ENCODE measurements at places on chromosomes 1 and 21. TPM values are rescaled to one million over a fixed set of nuclear protein-coding genes. Genes with fewer than 3 reads are reported as not detected.

The AKT3 gene
- 12.6 TPM for total RNA-seq

The OR2L13 gene
- not detected for total RNA-seq

The BECN2 gene
- total RNA-seq, result not detected

The CHD1L gene
- total RNA-seq, result 34.5 TPM

The STUM gene
- 18.4 TPM for total RNA-seq

The PDZK1IP1 gene
- total RNA-seq, result 40.9 TPM

The CD160 gene
- total RNA-seq, result 1.6 TPM

DNA sequence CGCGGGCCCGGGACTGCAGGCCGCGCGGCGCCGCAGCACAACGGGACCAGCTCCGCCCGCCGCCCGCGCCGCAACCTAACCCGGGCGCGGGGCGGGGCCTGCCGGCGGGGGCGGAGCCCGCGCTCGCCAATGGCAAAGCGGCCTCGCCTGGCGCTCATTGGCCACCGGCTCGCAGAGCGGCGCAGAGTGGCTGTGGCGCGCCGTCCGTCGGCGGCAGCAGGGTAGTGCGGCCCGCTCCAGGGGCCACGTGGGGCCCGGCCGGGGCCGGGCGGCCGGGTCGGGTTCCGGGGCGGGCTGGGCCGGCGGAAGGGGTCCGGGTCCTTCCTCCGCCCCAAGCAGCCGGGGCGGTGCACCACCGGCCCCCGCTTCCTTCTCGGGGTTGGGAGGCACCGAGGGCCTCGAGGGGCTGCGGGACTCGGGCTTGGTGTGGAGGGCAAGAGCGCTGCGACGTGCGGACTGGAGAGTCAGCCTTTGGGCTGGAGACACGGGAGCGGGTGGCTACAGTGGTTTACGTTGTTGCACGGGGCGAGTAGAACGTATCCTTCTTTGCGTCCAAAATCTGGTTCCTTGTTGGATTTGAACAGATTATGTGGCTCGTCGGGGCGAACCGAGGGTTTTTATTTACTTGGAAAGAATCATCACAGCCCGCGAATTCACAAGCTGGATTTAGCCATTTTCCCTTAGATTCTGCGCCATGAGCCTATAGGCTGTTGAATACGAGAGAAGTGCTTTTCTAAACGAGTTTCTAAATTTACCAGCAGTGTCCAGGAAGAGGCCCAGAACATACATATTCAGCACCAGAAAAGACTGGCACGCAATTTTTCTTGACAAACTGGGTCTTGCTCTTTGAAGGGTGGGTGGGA is at the start of gene SRM:
Gene SRM, minus strand, starts transcription at position 51 of the 863 bp plus-strand sequence. CDS start 75 bp downstream, outside the sequence.
- peak; percentile 93 for DNase-seq

GRCh38 chr21:46122237-46122671 is 24.3 kb downstream of the COL6A2 start:
- no peak for DNase-seq

DNA sequence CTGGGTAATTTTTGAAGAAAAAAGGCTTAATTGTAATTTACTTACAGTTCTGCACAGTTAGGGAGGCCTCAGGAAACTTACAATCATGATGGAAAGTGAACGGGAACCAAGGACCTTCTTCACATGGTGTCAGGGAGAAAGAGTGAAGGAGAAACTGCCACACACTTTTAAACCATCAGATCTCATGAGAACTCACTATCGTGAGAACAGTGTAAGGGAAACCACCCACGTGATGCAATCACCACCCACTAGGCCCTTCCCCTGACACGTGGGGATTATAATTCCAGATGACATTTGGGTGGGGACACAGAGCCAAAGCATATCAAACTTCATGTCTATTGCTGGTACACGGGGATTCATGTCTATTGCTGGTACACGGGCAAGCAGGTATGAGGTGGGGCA is 5.3 kb upstream of the SFT2D2 start:
- no peak for DNase-seq

GRCh38 chr1:204866051-204866596 is 4.5 kb upstream of the NFASC start:
- DNase-seq, result no peak

DNA sequence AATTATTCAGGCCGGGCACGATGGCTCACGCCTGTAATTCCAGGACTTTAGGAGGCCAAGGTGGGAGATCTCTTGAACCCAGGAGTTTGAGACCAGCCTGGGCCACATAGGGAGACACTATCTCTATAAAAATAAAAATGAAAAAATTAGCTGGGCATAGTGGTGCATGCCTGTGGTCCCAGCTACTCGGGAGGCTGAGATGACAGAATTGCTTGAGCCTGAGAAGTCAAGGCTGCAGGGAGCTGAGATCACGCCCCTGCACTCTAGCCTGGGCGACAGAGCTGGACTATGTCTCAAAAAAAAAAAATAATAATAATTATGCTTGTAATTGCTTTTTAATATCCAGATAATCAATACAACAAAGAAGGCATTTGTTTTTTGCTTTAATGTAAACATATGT is 91.3 kb downstream of the RIPK4 start:
- DNase-seq, result no peak

DNA sequence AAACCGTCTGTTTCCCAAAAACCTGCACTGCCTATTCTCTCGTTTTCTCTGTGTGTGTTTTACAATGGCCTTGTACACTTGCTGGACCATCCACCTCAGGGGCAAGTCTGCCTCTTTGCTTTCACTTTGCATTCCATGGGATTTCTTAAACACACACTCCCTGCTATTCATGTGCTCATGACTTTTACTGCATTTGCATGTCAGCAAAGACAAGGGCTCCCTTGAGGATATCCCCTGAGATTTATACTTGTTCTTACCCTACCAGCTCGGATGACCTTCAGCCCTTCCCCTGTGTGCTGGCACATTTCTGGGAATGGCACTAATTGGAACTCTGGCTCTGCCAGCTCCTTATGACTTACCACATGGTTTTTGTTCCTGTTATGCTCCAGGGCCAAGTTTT is 386.9 kb downstream of the AMY1C start:
- no peak for DNase-seq

- DNase-seq, result no peak
These were observed 138.4 kb downstream of the NEK7 start for GRCh38 chr1:198295225-198295624.

DNA sequence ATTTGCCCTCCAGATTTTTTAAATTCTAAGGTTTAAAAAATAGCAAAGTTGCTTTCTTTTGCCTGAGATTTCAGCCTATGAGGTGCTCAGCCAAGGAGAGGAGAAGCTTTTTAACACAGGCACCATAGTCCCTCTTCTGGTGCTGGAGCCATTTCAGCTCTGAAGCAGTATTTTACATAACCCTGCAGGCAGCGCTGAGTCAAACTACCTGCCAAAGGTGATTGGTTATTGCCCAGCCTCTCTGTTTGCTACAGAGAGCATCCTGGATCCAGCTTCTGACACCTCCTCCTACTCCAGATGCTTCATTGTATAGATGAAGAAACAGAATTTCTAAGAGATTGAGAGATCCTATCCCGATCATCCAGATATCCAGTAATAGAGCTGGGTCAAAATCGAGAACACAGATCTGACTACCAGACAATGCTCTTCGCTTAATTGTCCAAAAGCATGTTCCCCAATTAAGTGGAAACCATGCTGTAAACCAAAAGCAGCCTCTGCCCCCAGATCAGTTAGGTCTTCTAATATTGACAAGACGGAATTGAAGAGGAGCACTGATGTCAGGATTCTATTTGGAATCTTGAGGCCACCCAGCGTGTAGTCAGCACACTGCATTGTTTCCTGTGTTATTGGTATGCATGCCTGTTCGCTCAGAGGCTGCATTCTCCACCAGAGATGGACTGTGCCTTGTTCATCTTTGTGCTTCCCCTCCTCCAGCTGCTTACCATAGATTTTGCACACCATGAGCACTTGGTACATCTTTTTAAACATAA is 22.1 kb downstream of the RGS8 start:
- no peak for DNase-seq

DNA sequence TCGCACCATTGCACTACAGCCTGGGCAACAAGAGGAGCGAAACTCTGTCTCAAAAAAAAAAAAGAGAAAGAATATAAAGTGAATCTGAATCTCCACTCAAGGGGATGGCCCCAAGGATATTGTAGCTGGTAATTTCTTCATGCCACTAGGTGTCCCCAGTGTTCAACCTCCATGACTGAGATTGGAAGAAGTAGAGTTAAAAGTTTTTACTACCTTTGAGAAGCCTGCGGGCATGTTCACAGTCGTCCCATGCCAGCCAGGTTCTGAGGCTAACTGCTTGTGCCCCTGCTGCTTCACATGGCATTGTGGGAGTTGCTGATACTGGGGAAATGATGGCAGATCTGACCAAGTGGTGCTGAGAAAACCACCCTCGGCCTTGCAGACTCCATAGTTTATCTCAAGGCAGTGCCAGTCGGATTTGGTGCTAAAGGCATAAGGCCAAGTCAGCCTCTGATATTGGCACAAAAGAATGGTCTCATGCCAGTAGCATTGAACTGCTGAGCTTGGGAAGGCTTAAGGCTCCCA is 10.8 kb upstream of the SHISA4 start:
- DNase-seq, result no peak

DNA sequence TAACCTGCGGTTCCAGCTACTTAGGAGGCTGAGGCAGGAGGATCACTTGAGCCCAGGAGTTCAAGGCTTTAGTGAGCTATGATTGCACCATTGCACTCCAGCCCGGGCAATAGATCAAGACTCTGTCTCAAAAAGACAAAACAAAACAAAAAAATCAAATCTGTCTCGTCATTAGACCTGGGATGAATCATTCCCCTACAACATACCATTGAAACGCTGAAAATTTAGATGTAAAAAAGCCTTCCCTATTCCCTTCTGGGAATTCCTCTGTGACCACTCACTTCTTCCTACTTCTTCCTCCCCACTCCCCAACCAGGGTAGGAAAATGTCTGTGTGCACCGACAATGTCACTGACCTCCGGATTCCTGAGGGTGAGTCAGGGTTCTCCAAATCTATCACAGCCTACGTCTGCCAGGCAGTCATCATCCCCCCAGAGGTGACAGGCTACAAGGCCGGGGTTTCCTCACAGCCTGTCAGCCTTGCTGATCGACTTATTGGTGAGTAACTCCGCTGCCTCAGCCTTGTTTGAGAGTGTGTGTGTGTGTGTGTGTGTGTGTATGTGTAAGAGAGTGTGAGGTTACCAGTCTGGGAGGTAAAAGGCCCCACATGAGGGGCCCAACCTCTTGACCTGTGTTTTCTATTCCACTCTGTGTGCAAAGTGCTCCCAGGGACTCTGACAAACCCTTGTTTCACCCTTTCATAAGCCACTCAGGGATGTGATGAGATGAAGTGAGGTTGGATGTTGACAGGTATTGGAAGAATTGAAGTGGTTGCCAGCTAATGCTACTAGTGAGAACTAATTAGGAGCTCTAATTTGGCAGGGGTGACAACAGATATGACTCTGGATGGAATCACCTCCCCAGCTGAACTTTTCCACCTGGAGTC is 16.3 kb upstream of the SARS1 start:
- DNase-seq, result no peak

- no peak for DNase-seq
These were observed 6.9 kb downstream of the EPS15 start for GRCh38 chr1:51512120-51512519.

- no peak for DNase-seq
These were observed 5.6 kb downstream of the MCOLN2 start for GRCh38 chr1:84991097-84991920.

DNA sequence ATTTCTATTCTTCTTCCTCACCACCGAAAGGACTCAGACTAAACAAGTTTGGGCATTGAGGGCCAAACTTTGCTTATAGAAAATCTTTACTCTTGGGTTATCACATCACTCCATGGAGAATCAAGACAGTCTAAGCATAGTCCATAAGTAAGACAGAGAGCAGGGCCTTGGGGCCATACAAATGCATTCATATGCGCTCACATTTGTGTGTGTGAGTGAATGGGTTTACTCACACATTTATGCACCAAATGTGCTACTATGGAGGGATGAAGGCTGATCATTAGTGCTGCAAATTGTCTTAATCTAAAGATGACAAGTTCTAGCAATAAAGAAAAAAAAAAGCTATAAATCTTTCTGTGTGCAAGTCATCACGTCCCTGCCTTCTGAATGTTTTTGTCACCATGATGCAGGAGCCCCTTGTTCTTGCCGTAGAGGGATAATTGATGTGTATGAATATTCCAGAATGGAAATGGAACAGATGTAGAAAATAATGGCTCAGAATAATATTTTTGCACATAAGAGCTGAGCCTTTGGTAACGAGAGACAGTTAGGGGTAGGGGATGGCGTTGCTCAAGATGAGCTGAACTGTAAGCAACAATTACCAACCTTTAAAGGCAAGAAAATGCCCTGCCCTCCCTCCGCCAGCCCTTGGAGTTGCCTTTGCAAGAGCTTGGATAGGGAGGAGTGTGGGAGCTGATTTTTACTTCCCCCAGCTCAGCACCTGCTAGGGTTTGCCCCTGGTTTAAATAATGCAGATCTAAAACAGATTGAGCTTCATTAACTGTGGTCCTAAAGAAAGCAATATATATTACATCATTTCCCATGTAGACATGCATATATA is 52.3 kb upstream of the IKBKE start:
- no peak for DNase-seq
